ENCODE measurements at places on chromosomes 4 and X. TPM values are rescaled to one million over a fixed set of nuclear protein-coding genes. Genes with fewer than 3 reads are reported as not detected.

GRCh38 chr4:26088433-26088928 is 174.5 kb downstream of the SMIM20 start:
- no peak for DNase-seq
- H3K4me1 ChIP-seq = no peaks in the 10 kb centered on the region
- no peaks in the 10 kb centered on the region for H3K27me3 ChIP-seq
- no peak overlapping the region for H3K27ac ChIP-seq

DNA sequence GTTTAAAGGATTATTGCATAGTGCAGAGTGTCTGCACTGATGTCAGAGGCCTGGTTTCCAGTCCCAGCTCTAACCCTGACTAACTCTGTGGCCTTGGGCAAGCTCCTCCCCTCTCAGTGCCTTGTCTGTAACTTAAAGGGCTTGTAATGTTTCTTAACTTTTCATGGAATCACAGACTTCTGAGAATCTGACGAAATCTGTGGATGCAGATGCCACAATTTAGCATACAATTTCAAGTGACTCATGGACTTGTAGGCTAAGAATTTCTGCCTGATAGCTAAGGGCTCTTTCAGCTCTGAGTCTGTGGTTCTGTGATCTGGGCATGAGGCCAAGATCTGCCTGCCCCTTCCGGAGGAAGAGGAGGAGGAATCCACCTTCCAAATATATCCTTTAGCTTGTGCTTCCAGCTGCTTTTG is 236.9 kb downstream of the AR start:
- DNase-seq = no peak
- no peaks in the 10 kb centered on the region for H3K4me1 ChIP-seq
- no peaks in the 10 kb centered on the region for H3K27me3 ChIP-seq
- no peaks in the 10 kb centered on the region for H3K36me3 ChIP-seq
- no peak overlapping the region for H3K4me3 ChIP-seq

The FAM9C gene
- not detected for total RNA-seq

The HPSE gene
- 0.95 TPM for total RNA-seq

DNA sequence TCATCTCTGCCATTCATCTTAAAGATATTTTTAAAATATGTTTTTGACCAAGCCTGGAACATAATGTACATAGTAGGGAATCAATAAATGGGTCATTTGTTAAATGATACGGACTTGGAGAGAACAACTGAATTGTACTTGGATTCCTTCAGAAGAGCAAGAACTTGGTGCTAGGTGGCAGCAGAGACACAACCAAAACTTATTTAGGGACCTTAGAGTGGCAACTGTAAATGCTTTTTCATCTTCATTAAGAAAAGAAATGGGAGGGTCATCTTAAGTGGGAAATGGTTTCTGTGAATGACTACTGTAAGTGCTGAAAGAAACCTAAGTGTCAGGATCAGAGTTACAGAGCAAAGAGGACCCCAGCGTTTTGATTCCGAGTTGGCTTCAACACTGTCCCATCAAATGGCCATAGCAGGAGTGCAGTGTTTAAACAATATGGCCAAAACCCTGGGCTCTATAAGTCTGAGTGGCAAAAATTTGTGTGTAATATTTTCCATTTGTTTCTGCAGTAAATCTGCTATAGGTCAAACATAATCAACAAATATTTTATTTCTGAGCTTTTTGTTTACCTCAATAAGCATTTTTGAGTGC is 213.6 kb downstream of the PALLD start:
- no peak overlapping the region for H3K4me3 ChIP-seq
- no peaks in the 10 kb centered on the region for H3K36me3 ChIP-seq
- H3K27ac ChIP-seq = no peak overlapping the region
- H3K4me1 ChIP-seq = peaks cover 4% of the 10 kb centered on the region
- no peak for DNase-seq
- H3K27me3 ChIP-seq = no peaks in the 10 kb centered on the region

The CFI gene
- 33.6 TPM for total RNA-seq

The HS6ST2 gene
- 3.1 TPM for total RNA-seq

The MAGEB3 gene
- total RNA-seq = not detected

DNA sequence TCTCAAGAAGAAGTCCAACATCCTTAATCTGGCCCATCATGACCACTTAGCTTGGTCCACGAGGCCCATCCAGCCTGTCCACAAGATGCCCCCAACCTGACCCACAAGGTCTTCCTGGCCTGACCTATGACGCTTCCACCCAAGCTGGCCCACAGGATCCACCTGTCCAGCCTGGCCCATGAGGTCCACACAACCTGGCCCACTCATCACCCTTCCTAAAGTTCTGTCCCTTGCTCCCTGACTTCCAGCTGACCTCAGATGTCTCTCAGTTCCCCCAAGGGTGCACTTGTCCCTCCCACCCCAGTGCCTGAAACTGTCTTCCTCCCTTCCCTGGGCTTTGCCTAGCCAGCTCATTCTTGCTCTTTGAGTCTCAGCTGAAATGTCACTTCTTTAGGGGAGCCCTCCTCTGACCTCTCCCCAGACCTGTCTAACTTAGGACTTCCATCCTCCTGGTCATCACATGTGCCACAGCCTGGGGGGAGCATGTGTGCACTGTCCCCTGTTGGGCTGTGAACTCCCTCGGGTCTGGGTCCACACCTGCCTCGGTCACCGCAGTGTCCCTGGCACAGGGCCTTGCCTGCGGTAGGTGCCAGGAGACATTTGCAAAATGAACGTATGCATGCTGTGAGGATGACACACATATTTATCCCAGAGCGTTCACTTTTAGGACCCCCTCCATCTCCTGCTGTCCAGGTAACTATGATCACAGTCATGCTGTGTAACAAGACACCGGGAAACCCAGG is 61.7 kb downstream of the EVC start:
- no peak for DNase-seq
- H3K36me3 ChIP-seq = no peaks in the 10 kb centered on the region
- H3K4me3 ChIP-seq = no peak overlapping the region

GRCh38 chrX:46793386-46794143 is 34.6 kb upstream of the SLC9A7 start:
- H3K27me3 ChIP-seq = no peaks in the 10 kb centered on the region
- DNase-seq = no peak
- H3K36me3 ChIP-seq = no peaks in the 10 kb centered on the region
- peaks cover 4% of the 10 kb centered on the region for H3K4me1 ChIP-seq
- H3K27ac ChIP-seq = no peak overlapping the region

GRCh38 chr4:47744253-47744652 is 93.6 kb downstream of the CORIN start:
- H3K27me3 ChIP-seq = no peaks in the 10 kb centered on the region
- no peak overlapping the region for H3K27ac ChIP-seq
- no peak for DNase-seq
- H3K36me3 ChIP-seq = no peaks in the 10 kb centered on the region

DNA sequence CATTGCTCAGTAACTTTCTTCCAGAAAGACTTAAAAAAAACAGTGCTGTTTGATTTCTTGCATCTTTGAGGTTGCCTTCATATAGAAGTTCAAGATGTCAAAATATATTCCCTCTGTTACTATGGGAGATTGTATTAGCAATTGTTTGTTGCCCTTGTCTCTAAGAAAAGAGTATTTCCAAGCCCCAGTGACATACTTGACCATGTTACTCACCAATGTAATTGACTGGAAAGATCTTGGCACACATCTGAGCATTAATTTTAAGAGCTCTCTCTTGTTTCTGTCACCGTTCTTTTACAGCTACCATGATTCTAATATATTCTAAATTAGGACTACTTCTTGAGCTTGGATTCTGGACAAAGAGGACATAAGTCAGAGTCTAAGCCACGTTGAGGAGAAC is 902.7 kb upstream of the EPHA5 start:
- no peaks in the 10 kb centered on the region for H3K27me3 ChIP-seq
- H3K4me1 ChIP-seq = no peaks in the 10 kb centered on the region

DNA sequence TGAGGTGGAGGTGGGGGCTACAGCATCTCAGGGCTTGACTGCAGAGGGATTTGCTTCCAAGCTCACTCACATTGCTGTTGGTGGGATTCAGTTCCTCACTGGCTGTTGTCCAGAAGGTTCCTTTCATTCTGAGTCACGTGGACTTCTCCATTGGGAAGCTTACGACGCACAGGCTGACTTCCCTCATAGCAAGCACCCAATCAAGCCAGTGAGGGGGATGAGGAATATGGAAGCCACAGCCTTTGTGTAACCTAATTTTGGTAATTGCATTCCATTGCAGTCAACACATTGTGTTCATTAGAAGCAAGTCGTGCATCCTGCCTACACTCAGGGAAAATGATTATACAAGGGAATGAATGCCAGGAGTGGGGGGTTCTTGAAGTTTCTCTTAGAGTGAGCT is 32.7 kb upstream of the MXRA5 start:
- no peaks in the 10 kb centered on the region for H3K36me3 ChIP-seq
- no peaks in the 10 kb centered on the region for H3K4me1 ChIP-seq
- no peaks in the 10 kb centered on the region for H3K27me3 ChIP-seq

GRCh38 chr4:36003051-36003450 is 241.3 kb downstream of the ARAP2 start:
- no peak overlapping the region for H3K4me3 ChIP-seq
- no peaks in the 10 kb centered on the region for H3K4me1 ChIP-seq
- H3K27me3 ChIP-seq = no peaks in the 10 kb centered on the region
- no peak for DNase-seq

The NAT8L gene
- total RNA-seq = 5.4 TPM
